ENCODE measurements at places on chromosomes 4 and X.
A peak's percentile ranks its signal among the peaks of the same experiment; 100 is the strongest.

- peak; percentile 82 for DNase-seq
Measured at GRCh38 chrX:39144956-39145355, 343.7 kb downstream of the MID1IP1 start.

DNA sequence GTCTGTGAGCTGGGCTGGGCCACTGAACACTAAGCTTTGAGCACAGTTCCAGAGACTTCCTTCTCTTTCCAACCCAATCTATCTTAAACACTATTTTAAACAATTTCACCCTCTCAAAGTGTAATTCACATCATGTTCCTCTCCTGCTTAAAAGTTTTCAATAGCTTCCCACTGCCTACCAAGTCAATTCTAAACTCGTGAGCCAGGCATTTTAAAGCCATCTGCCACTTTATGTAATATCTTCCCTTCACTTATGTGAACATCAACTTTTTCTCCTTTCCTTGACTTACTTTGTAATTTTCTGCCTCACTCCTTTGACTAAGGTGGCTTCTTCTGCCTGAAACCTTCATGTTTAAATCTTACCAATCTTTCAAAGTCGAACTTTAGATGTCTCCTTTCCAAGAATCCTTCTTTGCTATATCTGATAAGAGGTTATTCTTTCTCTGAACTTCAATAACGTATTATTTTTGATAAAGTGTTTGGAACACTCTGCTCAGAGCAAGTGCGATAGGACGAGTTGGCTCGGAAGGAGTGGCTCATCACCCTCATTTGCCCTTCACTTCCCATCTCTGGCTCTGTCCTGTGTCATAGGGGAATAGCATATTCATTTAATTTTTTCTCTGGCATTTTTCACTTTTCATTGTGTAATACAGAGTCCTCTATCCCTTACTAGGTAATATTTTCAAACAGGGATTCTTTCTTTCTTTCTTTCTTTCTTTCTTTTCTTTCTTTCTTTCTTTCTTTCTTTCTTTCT, 13.0 kb upstream of the SPARCL1 start:
- no peak for DNase-seq

DNA sequence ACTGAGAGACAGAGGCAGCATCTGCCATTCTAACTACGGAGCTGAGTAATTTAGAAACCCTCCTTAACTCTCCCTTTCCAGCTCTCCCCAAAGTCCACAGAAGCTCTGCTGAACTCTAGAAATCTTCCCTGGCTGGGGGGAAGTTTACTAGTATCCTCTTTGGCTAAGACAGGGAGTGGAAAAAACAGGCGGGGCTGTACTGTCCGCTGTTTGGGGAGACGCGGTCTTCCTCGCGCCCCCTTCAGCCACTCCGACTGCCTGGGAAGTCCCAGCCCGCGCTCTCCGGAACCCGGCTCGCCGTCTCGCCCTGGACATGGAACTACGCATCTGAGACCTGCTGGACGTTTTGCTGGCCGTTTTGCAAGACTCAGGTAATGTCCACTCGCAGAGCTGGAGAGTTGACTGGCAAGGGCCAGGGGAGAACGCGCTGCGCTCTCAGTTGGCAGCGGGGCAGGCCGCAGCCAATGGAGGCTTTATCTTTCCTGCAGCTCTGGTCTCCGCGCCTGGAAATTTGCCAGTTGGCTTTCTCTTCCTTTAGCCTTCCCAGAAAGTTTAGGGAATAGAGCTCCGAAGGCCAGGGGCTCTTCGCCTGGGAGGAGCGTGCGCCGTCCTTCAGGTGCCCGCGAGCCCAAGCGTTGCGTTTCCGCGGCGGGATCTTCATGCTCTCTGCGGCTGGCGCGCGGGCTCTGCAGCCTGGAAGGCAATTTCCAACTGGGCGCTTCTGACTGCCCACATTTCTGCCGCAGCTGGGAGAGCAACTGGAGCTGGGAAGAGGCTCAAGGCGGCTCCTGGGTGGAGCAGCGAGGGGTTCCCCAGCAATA, 892 bp downstream of the IL1RAPL2 start:
- no peak for DNase-seq

DNA sequence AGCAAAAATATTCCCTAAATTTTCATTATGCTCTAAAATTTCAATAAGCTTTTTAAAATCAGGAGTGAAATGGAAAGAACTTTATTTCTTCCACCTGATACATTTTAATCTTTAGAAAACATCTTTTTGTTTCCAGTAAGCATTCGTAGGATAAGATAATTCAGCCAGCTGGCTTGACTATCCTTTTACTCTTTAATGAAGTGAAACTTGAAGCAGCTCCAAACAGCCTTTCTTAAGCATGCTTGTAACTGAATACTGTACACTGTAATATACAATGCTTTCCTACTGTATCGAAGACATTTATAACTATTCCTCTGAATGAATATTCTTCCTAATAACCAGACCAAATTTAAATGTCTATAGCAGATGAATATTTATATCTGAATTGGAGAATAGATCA, 98.8 kb downstream of the KLHL4 start:
- no peak for DNase-seq

- no peak for DNase-seq
Measured at GRCh38 chr4:139532947-139533346, 23.1 kb downstream of the SETD7 start.

GRCh38 chrX:19091596-19091995, 30.7 kb downstream of the ADGRG2 start:
- no peak for DNase-seq

All from KBM-7 (cell line).